ENCODE measurements at places on chromosomes 7 and 10.
A peak's percentile ranks its signal among the peaks of the same experiment; 100 is the strongest.

DNA sequence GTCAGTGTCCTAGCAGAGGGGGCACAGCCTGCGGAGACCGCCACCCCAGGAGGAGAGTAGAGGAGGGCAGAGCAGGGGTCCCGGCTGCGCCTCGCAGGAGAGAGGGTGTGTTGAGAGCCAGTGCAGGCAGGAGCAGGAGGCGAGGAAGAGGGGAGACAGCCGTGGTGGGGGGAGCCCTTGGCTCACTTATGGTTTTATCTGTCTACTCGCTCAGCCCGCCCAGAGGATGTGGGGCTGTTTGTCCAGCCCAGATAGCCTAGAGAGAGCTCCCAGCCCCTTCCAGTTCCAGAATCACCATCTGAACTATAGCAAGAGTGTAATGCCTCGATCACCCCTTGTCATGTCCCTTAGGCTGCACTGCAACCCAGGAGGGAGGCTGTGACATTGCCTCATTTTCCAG, 26.6 kb downstream of the SLC29A3 start:
- no peak for DNase-seq
- H3K4me1 ChIP-seq, result no peaks in the 10 kb centered on the region
- no peaks in the 10 kb centered on the region for H3K36me3 ChIP-seq
- no peaks in the 10 kb centered on the region for H3K27me3 ChIP-seq
- no peak overlapping the region for H3K4me3 ChIP-seq

- H3K27ac ChIP-seq, result no peak overlapping the region
- H3K27me3 ChIP-seq, result no peaks in the 10 kb centered on the region
- H3K4me1 ChIP-seq, result no peaks in the 10 kb centered on the region
- no peaks in the 10 kb centered on the region for H3K36me3 ChIP-seq
- no peak overlapping the region for H3K4me3 ChIP-seq
Observed at GRCh38 chr7:48782511-48782910, 141.8 kb upstream of the CDC14C start.

DNA sequence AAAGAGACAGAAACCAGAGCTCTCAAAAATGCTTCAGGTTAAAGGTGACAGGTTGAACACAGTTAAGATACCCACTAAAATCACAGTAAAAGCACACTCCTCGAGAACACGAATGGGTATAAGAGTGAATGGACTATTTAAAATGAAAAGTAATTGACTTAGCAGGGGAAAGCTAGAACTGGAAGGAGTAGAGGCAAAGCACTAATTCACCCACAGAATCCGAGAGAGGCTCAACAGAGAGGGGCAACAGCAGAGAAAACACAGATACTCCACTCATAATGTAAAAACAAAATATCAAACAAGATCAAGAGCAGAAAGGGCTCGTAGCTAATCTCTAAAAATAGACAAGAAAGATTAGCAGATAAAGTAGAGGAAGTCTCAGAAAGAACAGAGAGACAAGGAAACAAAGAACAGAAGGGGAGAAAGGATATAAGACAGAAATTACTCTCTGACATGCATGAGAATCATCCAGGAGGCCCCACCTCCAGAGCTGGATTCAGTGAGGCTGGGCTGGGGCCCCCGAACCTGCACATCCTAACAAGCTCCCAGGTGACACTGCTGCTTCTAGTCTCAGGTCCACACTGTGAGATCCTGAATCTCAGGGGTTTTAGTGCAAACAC, 117.6 kb downstream of the GALNT11 start:
- no peak for DNase-seq
- H3K27me3 ChIP-seq, result no peaks in the 10 kb centered on the region
- H3K4me3 ChIP-seq, result no peak overlapping the region
- peak overlapping the region; percentile 47 for H3K27ac ChIP-seq

- no peaks in the 10 kb centered on the region for H3K36me3 ChIP-seq
- H3K27me3 ChIP-seq, result no peaks in the 10 kb centered on the region
Observed at GRCh38 chr10:25633542-25633941, 300.5 kb upstream of the MYO3A start.

DNA sequence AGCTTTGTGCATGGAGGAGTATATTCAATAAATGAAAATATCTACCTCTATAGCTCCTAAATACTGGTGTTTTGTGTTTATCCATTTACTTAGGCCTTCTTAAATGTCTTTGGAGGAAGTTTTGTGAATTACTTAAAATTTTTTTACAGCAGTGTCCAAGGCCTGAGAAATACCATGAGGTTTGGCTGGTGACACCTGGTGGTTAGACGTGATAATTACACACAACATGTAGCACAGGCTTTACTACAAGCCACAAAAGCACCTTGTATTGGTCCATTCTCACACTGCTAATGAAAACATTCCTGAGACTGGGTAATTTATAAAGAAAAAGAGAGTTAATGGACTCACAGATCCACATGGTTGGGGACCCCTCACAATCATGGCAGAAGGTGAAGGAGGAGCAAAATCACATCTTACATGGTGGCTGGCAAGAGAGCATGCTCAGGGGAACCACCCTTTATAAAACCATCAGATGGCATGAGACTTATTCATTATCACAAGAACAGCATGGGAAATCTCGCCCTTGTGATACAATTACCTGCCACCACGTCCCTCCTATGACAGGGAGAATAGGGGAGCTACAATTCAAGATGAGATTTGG, 20.6 kb downstream of the HYAL4 start:
- no peak overlapping the region for H3K27ac ChIP-seq
- no peaks in the 10 kb centered on the region for H3K4me1 ChIP-seq
- no peak for DNase-seq
- H3K27me3 ChIP-seq, result no peaks in the 10 kb centered on the region

DNA sequence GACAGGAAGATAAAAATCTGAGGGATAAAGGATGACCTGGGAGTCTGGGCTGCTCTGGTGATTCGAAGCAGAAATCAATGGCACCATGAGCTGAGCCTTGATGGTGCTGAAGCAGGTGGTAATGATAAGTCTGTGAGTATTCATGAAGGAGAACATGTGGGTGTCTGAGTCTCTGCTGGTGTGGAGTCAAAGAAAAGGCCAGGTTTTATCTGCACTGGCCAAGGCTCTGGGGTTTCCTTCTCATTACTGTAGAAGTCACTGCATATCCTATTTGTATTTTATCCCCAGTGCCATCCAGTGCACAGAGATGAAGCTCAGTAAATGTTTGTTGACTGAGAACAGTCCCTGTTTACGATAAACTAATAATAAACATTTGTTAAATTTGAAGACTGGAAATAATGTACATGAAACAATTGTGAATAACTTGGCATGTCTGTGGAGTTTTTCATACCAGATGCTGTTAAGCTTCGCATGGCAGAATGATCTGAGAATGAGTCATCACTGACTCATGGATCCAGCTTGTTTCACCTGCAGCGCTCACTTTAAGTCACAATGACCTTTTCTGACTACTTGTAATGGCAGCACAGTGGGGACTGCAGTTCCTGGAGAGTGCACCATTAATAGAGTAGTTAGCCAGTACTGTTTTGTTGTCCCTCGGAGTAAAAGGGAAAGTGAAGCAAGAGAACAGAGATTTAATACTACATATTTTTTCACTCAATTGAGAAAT, 538.5 kb downstream of the HTR7 start:
- H3K4me3 ChIP-seq, result no peak overlapping the region
- DNase-seq, result no peak
- no peaks in the 10 kb centered on the region for H3K27me3 ChIP-seq

GRCh38 chr10:70550459-70550858, 52.1 kb downstream of the PRF1 start:
- no peaks in the 10 kb centered on the region for H3K36me3 ChIP-seq
- H3K27ac ChIP-seq, result no peak overlapping the region
- no peaks in the 10 kb centered on the region for H3K4me1 ChIP-seq
- no peak for DNase-seq
- no peaks in the 10 kb centered on the region for H3K27me3 ChIP-seq
- no peak overlapping the region for H3K4me3 ChIP-seq

DNA sequence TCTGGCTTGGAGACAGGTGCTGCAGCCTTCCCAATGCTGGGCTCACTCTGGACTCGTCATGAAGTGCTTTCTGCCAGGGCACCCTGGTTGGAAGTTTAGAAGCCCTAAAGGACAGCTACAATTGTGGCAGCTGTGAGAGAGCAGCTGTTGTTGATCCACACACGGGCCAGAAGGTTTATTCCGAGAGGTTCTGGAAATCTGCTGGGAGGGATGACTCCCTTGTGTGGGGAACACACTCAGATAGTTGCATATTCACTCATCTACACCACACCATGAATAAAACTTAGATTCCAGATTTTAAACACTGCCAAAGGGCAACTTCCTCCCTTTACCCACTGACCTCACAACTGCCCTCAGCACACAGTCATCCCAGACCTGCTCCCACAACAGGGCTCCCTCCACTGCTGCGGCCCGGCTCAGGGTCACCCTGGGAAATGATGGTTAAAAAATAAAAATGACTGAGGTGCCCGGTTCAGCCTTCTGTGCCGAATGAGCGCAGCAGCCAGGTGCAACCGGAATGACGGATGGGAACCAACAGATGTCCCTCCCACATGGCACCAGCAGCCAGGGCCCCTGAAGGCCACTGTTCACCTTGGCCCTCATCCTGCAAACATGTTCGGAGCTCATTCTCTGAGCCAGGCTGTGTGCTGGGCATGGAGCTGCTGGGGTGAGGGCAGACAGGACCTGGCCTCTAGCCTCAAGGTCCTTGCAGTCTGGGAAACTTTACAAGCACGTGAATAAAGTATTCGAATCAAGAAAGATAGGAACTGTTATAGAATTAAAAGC, 40.2 kb downstream of the ASB13 start:
- no peaks in the 10 kb centered on the region for H3K36me3 ChIP-seq
- H3K4me3 ChIP-seq, result no peak overlapping the region
- no peaks in the 10 kb centered on the region for H3K27me3 ChIP-seq
- H3K4me1 ChIP-seq, result peaks cover 5% of the 10 kb centered on the region
- no peak for DNase-seq
- no peak overlapping the region for H3K27ac ChIP-seq

DNA sequence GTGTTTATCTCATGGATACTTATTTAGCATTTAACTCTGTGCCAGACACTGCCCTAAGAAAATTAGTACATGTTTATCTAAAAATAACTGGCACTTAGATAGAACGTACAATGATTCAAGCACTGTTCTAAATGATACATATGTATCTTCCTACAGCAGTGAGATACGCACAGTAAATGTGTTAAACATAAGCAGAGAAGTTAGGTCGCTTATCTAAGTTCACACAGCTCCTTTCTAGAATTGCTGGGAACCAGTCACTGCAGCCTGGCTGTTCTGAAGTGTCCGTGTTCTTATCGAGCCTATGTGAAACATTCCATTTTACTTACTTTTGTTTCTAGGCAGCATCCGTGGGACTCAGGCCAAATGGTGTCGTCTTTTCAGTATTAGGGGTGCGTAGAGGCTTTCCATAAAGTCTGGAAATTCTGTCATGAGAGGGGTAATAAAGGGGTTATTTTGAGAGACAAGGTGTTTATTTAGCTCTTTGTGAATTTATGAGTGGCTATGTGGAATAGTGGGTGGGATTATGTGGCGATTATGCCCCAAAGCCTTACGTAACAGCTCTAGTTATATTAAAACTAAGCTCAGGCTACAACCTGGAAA, 186.9 kb downstream of the SND1 start:
- no peaks in the 10 kb centered on the region for H3K4me1 ChIP-seq
- H3K27ac ChIP-seq, result no peak overlapping the region
- no peak overlapping the region for H3K4me3 ChIP-seq
- H3K27me3 ChIP-seq, result no peaks in the 10 kb centered on the region

- DNase-seq, result no peak
- H3K27ac ChIP-seq, result no peak overlapping the region
- H3K4me3 ChIP-seq, result no peak overlapping the region
- no peaks in the 10 kb centered on the region for H3K36me3 ChIP-seq
- H3K4me1 ChIP-seq, result no peaks in the 10 kb centered on the region
Observed at GRCh38 chr7:122738947-122739346, 36.2 kb upstream of the RNF148 start.

DNA sequence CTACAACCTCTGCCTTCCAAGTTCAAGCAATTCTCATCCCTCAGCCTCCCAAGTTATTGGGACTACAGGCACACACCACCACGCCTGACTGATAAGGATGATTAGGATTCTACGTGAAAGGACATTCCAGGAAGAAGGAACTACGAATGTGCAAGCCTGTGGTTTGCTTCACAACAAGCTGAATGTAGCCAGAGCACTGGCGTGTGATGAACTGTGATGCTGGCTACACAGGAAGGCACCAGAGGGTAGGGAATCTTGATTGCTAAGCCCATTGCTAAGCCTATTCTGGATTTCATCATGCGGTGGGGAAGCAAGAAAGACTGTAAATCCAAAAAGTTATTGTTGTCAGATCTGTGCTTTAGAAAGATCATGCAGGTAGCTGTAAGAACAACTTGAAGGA, 72.3 kb upstream of the SRRM3 start:
- H3K4me3 ChIP-seq, result no peak overlapping the region
- no peak for DNase-seq

DNA sequence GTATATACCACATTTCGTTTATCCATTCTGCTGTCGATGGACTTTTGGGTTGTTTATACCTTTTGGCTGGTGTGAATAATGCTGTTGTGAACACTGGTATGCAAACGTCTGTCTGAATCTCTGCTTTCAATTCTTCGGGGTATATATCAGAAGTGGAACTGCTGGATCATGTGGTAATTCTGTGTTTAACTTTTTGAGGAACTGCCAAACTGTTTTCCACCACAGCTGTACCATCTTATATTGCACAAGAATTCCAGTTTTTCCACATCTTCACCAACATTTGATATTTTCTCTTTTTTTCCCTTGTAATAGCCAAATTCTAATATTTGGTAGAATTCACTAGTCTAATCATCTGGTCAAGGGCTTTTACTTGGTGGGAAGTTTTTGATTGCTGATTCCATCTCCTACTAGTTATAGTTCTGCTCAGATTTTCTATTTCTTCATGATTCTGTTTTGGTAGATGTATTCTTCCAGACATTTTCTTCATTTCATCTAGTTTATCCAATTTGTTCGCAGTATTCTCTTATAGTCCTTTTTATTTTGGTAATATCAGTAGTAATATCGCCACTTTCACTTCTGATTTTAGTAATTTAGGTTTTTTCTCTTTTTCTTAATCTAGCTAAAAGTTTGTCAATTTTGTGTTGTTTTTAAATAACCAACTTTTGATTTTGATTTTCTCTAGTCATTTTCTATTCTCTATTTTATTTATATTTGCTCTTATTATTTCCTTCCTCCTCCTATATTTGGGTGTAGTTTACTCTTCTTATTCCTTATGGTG, 271.2 kb downstream of the ZEB1 start:
- H3K27me3 ChIP-seq, result peaks cover 6% of the 10 kb centered on the region
- no peaks in the 10 kb centered on the region for H3K4me1 ChIP-seq
- H3K36me3 ChIP-seq, result no peaks in the 10 kb centered on the region
- no peak overlapping the region for H3K4me3 ChIP-seq
- H3K27ac ChIP-seq, result no peak overlapping the region

Measured in effector memory CD4-positive, alpha-beta T cell (primary cell).